Stimulated activated CD8-positive, alpha-beta memory T cell treated with anti-CD3 and anti-CD28 coated beads, Interleukin-7, amount 100 ng/mL, for 48 hours (primary cell): ENCODE measurements at places on chromosomes 6 and 20.
A peak's percentile ranks its signal among the peaks of the same experiment; 100 is the strongest.

- DNase-seq, result no peak
These were observed 197.6 kb upstream of the SASH1 start for GRCh38 chr6:148144917-148145521.

DNA sequence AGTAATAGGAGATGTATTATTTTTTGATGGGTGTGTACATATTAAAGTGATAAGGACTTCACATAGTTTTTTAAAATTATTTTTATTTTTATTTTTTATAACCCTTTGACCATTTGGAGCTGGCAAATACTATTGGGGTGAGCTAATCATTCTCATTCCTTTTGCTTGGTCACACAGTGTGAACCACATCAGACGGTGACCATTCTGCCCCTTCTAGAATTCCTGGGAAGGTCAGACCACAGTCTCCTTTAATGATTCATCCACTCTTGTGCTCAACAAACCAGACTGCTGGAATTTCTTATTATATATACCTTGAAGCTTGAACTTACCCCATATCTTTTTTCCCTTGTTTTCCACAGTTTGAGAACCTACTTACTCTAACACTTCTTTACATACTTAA, 23.9 kb upstream of the PRL start:
- DNase-seq, result no peak

DNA sequence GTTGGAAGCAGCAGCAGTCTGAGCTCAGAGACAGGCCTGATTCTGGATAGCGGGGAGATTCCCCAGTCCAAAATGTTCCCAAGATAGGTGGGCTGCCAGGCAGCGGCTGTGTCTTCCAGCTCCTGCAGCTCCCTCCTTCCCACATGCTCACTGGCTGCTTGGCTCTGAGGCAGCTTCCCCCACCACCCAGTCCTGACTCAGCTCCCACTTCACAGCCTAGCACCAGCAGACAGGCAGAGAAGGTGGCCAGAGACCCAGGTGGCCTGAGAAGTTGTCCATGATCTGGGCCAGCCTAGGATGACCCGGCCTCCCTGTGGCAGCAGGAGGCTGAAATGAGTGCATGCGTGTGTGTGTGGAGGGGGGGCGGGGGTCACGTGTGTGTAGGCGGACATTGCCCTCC, 94.9 kb downstream of the MDGA1 start:
- DNase-seq, result no peak

GRCh38 chr20:58870293-58871014, 17.9 kb downstream of the GNAS start:
- no peak for DNase-seq

DNA sequence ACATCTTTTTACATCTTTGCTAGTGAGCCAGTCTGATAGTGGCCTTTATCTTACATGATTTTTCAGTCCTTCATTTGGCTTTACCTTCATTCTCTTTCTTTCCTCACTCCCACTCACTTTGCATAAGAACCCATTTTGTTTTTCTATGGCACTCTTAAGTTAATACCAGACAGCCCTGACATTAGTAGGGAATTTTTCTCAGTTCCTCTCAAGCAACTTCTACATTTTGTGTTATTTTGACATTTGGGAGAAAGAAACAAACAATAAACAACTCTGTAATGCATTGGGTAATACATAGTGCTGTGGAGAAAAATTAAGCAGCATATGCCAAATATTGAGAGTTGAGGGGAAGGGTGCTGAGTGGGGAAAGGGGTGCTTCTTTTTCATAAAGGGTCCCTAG, 524.1 kb upstream of the JAG1 start:
- DNase-seq, result no peak

GRCh38 chr20:60469829-60470228, 511.6 kb downstream of the CDH26 start:
- DNase-seq, result no peak

GRCh38 chr20:59120491-59120890, 43.1 kb upstream of the ZNF831 start:
- DNase-seq, result peak; percentile 21

- DNase-seq, result no peak
These were observed 13.6 kb upstream of the CHD6 start for GRCh38 chr20:41631826-41632225.

DNA sequence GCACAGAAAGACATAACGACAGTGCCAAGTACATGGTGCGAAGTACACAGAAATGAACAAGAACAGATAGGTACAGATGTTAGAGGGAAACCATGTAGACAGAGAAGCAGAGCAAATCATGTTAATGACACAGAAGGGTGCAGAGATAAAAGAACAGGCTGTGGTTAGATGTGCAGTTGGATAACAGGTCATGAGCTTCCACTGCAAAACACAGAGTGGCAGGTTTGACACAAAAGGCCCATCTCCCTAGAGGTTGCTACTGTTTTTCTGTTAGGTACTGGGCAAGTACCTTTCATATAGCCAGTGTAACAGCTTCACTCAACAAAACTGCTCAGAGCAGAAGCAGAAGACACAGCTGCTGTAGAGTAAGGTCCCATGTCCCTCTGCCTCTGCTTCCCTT, 84.6 kb downstream of the AK9 start:
- no peak for DNase-seq

- DNase-seq, result no peak
These were observed 50.8 kb downstream of the UTRN start for GRCh38 chr6:144335914-144336313.

GRCh38 chr6:30397697-30398096, 52.7 kb downstream of the RPP21 start:
- no peak for DNase-seq

GRCh38 chr6:85125526-85125925, 324.4 kb upstream of the NT5E start:
- DNase-seq, result no peak

DNA sequence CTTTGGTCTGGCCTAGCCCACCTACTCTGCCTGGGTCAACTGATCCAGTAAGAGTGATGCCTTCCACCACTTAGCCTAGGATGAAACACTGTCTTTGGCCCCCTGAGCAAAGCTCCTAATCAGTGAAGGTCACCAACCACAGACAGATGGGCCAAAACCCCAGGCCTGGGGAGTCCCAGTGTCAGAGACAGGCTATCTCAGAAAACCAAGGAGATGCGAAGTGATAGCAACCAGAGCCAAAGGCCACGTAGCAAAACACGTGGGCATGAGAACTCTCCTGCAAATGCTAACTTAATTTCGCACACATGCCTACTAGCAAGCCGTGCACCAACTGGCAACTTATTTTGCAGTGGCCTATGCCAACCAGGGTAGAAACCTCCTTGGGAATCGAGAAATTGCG, 29.1 kb downstream of the AGPAT4 start:
- no peak for DNase-seq

DNA sequence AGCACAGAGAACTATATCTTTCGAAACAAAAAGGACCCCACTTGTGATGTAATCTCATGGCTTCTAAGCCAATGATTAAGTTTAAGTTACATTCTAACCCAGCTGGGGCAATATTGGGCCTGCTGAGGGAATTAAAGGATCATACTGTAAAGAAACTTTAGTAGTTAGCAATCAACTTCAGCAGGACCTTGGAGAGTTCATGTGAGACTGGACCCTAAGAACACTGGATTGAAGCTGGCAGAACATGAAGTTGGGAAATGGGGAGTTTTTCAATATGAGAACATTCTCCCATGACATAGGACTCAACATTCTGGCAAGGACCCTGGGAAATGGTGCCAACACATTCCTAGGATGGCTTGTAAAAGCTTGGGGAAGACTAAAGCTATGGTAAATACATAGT, 516.2 kb downstream of the PKHD1 start:
- DNase-seq, result no peak

DNA sequence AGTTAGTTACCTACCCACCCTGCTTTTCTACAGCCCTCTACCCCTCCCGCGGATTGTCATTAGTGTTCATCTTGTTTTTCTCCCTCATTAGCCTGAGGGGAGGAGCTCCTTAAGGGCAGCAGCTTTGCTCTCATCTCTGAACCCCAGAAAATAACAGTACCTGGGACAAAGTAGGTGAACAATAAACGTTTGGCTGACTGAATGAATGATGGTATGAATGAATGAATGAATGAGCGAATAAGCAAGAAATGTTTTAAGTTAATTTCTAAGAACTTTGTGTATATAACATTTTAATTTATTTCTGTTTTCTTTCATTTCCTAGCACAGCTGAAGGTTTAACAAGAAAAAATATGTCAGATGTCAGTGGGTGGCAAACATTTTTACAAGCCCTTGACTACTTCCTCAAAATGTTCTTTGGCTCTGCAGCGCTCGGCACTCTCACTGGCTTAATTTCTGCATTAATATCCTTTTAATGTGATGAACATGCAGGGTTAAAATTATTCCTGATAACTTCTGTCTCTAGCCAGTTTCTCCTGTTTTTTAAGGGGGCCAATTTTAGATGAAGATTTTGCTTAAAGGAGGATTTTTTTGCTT, 50.1 kb downstream of the SLC9A8 start:
- no peak for DNase-seq

DNA sequence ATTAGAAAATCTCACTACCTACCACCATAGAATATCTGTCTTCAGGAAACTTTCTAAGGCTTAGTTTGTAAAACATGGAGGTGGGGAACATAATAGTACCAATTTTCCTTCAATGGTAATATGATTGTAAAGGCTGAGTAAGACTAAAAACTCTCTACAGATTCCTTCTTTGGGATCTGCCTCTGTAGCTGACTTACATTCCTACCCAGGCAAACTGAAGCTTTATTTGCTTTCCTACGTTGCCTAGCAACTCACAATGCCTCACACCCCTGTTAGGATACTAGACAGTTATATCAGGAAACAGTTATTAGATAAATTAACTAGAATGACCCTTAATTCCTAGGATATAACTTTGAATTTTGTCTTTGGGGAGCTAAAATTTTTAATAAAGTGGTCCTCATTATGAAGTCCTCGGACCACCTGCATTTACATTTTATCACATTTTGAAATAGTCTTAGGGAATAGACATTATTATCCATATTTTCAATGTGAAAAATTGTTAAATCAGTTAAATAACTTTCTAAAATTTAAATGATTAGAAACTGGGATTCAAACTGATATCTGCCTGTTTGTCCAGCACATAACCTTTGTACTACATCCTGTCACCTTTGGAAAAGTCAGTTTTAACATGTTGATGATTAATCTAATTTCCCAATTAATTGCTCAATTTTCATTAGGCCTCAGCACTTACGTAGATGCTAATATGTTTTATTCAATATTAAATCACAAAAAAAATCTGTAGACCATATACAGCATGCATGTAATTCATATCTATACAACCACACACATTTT, 591.4 kb downstream of the RNF144B start:
- DNase-seq, result no peak

DNA sequence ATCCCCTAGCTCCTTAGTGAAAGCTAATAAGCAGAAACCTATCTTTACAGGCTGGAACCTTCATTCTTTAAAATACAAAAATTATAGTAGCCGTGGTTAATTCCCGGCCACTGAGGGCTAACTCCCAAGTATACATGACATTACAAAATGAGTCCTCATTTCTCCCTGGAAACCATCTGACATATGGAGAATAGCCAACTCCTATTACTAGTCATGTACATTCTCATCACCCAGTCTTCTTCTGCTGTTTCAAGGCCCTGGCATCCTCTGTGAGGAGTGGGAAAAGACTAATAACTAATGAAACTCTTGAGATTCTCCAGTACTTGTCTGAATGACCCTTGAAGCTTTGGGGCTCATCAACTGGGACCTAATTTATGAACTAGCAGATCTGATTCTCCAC, 30.2 kb downstream of the CSNK2A1 start:
- no peak for DNase-seq

DNA sequence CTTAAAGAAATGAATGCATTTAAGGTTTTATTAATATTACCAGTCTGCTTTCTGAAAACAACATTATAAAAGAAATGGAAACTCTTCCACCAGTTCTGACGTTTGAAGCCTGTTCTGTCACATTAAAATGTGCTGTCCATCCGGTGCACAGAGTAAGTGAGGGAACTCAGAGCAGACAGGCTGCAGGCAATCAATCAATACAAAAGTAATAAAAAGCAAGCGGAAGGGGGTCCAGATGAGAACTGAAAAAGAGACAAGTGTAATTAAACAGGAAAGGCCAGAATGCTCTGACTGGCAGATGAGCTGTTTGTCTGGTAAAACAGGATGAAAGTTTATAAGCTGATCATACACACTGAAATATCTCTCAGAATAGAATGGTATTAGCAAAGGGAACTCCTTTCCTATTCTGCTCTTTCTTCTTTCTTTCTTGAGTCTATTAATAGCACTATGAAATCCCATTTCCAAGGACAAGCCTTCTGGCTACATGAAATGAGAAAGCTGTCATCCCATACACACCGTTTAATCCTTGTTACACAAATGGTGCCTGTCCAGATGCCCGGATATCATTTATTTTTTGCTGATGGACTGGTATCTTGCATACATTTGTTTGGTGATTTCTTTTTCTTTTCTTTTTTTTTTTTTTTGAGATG, 94.3 kb downstream of the RAMACL start:
- no peak for DNase-seq

DNA sequence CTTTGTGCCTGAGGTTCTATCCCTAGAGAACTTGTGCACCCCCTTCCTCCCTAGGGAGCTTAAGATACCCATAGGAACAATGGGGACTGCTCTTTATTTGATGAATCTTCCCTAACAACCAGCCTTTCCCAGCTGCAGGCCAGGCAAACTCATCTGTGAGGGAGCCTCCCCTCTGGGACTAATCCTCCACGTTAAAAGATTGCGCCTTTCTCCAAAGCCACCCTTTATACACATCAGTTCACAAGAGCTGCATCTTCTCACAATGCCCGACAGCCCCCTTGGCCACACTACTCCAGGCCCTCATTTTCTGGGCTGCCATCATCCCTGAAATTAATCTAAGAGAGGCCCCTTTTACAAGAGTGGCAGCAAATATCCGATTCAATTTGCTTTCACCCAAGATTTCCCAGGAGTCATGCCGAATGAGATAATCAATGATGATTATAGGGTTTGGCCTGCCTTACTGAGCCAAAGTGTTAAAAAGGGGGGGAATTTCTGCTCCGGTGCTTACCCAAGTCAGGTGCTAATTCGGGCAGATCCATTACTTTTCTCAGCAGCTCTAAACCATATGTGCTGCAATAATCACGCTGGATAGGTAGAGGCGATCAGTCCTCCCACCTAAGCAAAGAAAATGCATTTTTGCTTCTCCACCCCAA, 336.5 kb downstream of the KIF16B start:
- DNase-seq, result no peak

- DNase-seq, result no peak
These were observed 8.1 kb downstream of the SYNJ2 start for GRCh38 chr6:157989541-157990289.

- no peak for DNase-seq
These were observed 306.3 kb upstream of the IRAK1BP1 start for GRCh38 chr6:78561015-78561414.

GRCh38 chr20:32034581-32035425, 17.2 kb upstream of the HCK start:
- DNase-seq, result no peak

GRCh38 chr6:8064638-8065518, 689 bp upstream of the BLOC1S5 start:
- no peak for DNase-seq

DNA sequence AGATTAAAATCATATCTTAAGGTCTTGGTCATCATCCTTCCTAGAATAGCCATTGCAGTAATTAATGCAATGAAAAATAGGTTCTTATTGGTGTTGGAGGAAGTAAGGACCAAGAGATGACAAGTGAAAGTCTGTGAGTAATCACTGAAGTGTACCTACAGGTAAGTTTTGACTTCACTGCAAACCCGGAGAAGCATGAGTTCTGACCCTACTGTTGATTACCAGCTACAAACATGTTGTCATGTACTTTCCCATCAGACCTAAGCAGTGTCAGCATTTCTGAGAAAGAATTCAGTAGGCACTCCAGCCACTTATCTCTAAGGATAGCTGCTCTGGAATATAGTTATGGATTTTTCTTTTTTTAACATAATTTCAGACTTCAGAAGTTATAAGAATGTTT, 280.9 kb downstream of the ZFAND3 start:
- DNase-seq, result no peak
